ENCODE measurements at places on chromosomes 6 and 20.

DNA sequence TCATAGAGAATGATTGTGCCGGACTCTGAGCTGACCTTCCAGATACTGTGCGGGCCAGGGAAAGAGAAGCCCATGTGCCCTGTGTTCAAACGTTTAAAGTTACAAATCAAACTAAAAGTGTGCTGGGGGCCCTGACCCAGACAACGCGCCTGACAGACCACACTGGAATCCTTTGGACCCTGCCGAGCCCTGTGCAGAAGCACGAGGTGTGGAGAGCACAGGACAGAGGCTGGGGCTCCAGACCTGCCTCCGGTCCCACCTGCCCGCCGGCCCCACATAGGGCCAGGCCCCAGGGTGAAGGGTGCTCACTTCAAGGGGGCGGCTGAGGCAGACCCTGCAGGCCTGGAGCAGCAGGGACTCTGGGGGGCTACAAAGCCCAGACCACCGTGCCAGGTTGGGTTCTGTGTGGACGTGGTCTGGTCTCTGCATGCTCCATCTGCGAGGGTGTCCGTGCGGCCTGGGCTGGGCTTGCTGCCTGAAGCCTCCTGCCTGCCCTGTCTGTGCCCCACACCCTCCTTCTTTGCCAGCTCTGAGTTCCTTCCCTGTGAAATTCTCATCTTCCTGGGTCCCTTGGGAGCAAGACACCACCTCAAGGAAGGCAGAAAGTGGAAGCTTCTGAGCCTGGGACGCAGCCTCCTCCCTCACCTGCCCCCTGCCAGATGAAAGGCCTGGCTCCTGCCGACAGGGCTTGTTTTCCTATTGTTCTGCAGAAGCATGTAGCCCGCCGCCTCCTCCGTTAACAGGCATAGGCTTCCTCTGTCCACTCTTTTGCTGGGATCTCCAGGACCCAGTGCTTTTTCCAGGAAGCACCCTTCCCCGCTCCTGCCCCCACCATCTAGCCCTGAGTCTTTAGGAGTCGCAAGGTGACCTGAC lies 186.2 kb downstream of the ERMARD start:
- DNase-seq = no peak

DNA sequence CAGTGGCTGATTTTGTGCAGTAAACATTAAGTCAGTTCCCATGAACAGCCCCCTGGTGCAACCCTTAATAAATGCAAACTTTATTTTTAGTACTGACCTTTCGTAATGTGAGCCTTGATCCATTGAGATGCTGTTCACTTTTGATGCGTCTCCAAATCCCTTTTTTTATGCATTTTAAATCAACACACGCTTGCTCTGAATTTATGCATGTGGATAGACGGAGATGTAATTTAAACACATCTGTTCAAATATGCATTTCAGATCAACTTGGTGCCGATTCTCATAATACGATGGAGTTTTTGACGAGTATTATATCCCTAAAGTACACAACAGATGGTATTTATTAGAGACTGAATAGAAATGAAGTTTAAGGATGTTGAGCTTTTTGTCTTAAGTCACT lies 505.7 kb downstream of the CDKAL1 start:
- DNase-seq = no peak

DNA sequence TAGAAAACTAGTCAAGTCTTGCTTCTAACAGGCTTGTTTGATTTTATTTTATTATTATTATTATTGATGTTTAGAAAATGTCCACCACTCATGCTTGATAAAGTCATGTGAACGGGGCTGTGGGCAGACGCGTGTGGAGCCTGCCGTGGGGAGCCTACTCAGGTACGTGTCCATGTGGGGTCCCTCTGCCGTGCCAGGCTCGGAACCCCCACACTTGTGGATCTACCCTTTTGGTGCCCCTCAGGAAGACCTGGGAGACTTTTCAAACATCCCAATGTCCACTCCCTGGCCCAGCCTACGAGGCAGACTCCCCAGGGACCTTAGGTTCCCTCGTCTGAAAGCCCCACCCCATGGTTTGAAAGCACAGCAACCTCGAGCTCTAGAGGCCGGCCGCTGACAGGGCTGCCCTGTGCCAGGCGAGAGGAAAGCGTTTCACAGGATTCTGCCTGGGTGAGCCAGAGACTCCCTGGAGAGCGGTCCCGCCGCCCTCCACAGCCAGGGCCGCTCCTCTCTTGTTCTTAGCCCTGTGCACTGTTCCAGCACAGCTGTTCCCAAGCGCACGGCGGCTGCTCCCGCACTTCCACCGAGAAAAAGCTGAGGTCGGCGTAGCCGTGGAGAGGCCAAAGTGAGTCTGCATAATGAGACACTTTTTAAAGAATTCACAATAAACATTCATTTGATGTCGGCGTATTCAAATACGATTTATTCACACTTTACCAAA lies 249.7 kb downstream of the TTLL2 start:
- DNase-seq = no peak

DNA sequence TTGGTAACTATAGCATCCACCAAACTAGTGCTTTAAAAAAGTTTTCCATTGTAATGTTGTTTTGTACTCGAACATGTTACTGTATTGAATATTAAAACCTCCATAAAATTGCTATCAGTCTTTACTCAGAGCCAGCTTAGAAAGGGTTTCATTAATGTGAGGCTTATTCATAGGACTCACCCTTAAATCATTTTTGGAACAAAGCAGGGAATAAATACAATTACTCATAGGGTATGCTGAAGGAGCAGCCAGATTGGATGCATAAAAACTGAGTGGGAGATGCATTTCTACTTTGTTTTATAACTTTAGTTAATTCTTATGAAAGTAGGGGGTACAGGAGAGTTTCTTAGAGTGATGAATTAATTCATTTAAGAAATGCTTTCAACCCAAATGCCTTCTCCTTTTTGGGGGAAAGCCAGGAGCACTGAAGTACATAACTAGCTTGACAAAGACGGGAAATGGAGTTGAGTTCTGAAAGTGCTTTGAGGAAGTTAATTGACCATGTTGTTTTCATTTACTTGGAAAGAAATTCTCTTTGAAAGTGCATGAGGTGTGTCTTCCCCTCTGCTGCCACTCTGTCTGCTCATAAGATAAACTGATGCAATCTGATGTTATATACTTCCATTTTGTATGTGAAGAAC lies 90.3 kb downstream of the RNF144B start:
- DNase-seq = no peak

DNA sequence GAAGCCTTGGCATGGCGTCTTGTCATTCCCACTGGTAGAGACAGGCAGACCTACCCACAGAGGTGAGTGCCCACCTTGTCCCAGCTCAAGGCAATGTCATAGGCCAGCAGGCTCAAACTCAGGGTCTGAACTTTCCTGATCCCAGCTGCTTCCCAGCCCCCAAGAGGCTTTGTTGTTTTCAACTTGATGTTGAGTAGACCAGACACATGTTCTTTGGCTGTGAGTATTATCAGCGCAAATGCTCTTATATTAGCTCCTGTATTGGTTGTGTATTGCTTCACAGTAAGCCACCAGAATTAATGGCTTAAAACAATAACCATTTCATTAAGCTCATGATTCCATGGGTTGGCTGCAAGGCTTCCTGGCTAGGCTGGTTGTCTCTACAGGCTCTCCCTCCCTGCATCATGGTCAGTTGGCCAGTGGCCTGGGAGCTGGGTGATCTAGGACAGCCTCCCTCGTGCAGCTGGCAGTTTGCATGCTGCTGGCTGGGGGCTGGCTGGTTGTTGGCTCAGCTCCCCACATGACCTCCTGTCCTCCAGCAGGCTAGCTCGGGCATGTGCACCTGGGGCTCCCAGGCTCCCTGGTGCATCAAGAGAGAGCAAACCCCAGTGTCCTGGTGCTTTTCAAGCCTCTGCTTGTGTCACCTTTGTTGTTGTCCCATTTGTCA lies 21.6 kb downstream of the TOX2 start:
- peak; percentile 36 for DNase-seq

- no peak for DNase-seq
Measured at GRCh38 chr20:61763740-61764400, 301.8 kb downstream of the TAF4 start.

GRCh38 chr6:167742719-167743303 lies 83.9 kb upstream of the AFDN start:
- DNase-seq = no peak

- peak; percentile 44 for DNase-seq
Measured at GRCh38 chr20:21356386-21356785, 40.9 kb downstream of the NKX2-4 start.

DNA sequence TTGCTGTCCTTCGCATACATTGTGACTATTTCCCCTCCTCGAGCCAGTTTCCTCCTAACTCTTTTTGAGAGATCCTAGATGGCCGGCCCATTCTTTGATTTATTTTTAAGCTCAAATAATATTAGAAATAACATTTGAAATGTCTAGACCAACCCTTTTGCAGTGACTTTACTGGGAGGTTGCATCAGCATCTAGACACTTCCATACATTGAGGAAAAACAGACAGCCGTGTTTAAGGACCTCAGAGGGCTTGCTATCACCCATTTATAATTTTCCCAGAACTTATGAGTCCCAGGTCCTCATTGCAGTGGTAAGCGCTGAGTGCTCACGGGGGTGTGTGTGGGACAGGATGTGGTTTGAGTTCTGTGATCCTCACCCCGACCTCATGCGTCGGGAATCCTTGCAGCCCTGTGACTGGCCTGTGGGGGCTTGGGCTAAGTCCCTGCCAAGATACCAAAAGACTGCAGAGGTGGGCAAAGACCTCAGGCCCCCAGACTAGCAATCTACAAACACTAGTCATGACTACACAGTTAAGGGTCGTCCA lies at the start of gene GPX5:
TSS of gene GPX5 (plus strand) at position 386 of the 544 bp plus-strand sequence. CDS start at position 519, 133 bp downstream.
- DNase-seq = no peak

GRCh38 chr6:100105919-100106529 lies 112.0 kb upstream of the MCHR2 start:
- DNase-seq = no peak
